RKO (cell line): ENCODE measurements at places on chromosomes 4 and X.

GRCh38 chr4:3681191-3681590, 85.0 kb upstream of the ADRA2C start:
- no peak for DNase-seq

DNA sequence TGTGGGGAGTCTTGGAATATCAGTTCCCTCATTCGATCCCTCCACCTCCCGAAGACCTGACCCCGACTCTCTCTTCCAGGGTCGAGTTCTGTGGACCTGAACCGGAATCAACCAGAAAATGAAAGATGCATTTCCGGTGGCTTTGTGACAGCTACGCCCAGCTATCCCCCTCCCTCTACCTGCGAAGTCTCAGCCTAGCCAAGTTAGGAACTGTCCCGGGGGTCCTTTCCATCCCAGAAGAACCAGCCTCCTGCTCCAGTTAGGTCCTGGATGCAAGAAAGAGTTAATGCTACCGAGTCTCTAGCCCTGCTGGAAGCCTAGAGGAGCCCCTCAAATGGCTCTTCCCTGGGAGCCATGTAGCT, 13.4 kb upstream of the ETDC start:
- no peak for DNase-seq

DNA sequence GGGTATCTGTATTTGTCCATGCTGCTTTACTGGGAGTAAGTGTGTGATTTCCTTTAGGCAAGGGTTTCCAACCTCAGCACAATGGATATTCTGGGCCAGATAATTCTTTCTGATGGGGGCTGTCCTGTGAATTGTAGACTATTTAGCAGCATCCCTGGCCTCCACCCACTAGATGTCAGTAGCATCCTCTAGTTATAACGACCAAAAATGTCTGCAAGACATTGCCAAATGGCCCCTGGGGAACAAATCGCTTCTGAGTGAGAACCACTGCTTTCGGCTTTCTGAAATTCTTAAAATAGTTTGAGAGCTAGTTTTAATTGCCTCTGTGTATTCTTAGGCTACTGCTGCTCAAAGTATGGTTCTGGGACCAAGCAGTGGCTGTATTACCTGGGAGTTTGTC, 81.2 kb upstream of the GPM6B start:
- DNase-seq, result peak; percentile 57

DNA sequence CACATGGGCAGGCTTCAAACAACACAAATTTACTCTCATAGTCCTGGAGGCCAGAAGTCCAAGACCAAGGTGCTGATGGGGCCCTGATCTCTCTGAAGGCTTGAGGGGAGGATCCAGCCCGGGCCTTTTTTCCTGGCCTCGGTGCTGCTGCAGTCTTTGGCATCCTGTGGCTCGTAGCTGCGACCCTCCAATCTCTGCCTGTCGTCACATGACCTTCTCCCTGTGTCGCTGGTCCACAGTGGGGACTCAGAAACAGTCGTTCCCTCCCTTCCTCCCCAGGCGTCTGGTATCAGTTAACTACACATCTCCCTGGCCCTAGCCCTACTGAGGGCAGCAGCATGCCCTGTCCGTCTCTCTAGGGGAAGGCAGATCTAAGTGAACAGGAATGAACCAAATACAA, 19.1 kb upstream of the MSX1 start:
- DNase-seq, result no peak

DNA sequence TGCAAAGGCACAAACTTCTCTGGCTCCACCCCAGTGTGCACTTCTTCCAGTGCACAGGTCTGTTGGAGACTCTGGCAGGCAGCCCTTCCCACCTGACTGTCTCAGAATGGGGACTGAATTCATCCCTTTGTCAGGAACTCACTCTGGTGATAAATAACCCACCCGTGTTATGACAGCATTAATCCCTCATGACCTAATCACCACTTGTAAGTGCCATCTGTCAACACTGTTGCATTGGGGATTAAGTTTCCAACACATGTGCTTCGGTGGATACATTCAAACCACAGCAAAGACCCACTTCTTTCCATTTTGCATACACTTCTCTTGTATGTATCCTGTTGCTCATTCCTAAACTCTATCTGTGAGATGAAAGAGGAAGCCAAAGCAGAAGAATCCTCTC, 1002.9 kb upstream of the IGFBP7 start:
- no peak for DNase-seq

DNA sequence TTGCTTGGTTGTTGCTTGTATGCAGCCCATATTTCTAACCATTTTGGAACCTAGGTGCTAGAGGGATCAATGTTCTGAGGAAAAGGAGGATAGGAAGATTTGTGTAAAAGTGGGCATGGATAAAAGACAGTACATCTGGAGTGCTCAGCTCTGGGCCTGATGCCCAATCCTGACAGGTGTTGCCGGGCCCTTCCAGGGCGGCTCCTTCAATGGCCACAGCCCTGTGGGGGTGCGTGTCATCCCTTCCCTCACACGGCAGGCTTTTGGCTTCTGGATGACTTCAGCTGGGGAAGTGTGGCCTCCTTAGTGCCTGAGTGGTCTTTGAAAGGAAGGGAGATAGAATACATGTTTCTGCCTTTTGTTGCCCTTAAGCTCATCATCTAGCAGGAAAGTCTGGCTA, 47.2 kb downstream of the NELFA start:
- no peak for DNase-seq

DNA sequence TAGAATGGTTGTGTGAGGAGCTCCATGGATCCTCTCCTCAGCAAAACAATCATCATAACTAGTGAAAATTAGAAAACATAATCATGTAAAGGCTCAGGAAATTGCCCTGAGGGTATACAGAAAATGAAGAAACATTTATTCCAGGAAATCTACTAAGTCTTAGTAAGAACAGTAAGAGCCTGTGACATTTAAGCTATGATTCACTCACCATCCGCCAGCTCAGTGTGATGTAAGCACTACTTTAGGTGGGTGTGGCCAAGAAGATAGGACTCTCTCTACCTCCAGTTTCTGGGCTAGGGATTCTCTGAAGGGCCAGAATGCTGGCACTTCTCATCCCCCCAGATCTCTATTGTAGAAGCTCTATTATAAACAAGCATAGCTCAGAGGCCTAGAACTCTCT, 147.5 kb downstream of the DLG3 start:
- DNase-seq, result peak; percentile 88

GRCh38 chrX:48606091-48606490, 8.8 kb downstream of the WDR13 start:
- no peak for DNase-seq

GRCh38 chr4:183909801-183910200, 4.7 kb downstream of the STOX2 start:
- no peak for DNase-seq
